ENCODE measurements at places on chromosomes 13 and 19.
A peak's percentile ranks its signal among the peaks of the same experiment; 100 is the strongest.

GRCh38 chr19:4922530-4923275 is 13.4 kb downstream of the UHRF1 start:
- no peak for DNase-seq

DNA sequence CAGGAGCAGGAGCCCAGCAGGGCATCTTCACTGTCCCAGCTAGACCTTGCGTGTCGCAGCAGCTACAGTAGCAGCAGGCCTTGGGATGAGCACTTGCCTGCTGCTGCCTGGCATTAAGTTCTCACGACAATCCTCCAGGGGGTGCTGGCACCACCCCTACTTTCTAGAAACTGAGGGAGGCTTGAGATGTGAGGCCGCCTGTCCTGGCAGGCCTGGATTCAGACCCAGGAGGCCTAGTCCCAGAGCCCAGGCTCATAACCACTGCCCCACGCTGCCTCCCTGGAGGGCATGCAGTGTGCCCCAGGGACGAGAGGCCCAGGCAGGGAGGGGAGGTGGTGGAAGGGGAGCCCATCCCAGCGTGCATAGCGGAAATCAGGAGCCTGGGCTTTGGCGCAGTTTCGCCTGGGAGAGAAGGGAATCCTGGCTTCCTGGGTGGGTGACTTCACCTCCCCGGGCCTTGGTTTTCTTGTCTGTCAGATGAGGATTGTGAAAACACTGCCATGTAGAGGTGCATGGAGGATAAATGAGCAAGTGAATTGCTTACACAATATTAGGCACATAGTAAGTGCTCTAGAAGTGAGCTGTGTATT is 26.1 kb downstream of the PPP5C start:
- no peak for DNase-seq

DNA sequence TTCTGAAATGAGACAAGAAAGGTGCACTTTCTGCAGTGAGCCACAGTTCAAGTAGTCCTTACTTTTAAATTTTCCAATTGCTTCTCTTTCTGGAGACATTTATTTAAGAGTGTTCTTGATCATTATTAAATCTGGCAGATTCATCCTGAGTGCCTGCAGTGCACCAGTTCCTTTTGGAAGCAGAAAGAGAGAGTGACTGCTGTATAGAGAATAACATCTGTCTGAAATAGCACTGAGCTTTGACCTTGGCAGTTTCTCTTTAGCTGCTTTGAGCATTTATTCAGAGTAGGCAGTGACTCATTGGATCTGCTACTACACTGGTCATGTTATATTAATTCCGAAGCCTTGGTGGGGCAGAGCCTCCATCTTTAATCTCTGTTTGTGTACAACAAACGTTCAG is 1373.7 kb downstream of the PCDH9 start:
- DNase-seq = no peak

- DNase-seq = peak; percentile 98
Measured at GRCh38 chr19:13152974-13153568, 2.9 kb downstream of the IER2 start.

DNA sequence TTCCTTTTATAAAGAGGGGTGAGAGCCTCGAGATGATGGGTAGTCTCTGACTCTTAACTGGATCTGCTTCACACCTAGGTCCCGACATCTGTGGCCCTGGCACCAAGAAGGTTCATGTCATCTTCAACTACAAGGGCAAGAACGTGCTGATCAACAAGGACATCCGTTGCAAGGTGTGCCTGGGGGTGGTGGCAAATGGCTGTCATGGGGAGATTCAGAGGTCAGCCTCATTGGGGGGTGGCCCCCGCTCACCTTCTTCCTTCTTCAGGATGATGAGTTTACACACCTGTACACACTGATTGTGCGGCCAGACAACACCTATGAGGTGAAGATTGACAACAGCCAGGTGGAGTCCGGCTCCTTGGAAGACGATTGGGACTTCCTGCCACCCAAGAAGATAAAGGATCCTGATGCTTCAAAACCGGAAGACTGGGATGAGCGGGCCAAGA is 1.6 kb downstream of the CALR start:
- no peak for DNase-seq

- DNase-seq = no peak
Measured at GRCh38 chr13:30037766-30038165, 187.3 kb upstream of the UBL3 start.

- DNase-seq = no peak
Measured at GRCh38 chr19:2150794-2151338, 500 bp downstream of the AP3D1 start.

- no peak for DNase-seq
Measured at GRCh38 chr13:42101821-42102585, 53.6 kb downstream of the DGKH start.

DNA sequence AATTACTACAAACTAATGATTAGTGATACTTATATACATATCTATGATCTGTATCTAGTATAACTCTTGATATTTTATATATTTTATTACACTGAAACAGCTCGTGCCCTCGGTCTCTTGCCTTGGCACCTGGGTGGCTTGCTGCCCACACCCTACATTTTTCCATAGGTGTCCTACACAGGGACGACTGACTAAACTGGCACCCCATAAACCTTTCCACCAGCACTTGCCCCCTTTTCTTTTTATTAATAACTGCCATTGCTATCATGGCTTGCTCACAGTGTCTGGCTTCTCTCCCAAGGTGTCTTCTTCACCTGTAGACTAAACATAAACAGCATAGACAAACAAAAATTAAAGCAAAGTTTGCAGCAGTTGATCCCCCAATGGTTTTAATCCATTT is 30.4 kb downstream of the CLEC4M start:
- no peak for DNase-seq
